ENCODE measurements at places on chromosomes 7 and 10. TPM values are rescaled to one million over a fixed set of nuclear protein-coding genes. Genes with fewer than 3 reads are reported as not detected.

The TMEM229A gene
- not detected for total RNA-seq

The TFEC gene
- 0.17 TPM for total RNA-seq

The CYP2C18 gene
- not detected for total RNA-seq

The FAM24B gene
- 3.8 TPM for total RNA-seq

The MET gene
- 112 TPM for total RNA-seq

The TSC22D4 gene
- total RNA-seq, result 35.2 TPM

The TRIL gene
- total RNA-seq, result 4.5 TPM

The GIMAP1 gene
- not detected for total RNA-seq

The AASS gene
- 2.8 TPM for total RNA-seq

The CACNA2D1 gene
- 7.0 TPM for total RNA-seq

The CLRN3 gene
- not detected for total RNA-seq

The ITPRID1 gene
- not detected for total RNA-seq

The SCART1 gene
- 1.3 TPM for total RNA-seq

The SHH gene
- not detected for total RNA-seq

The FGFR2 gene
- 86.9 TPM for total RNA-seq

The OR2A42 gene
- total RNA-seq, result not detected

The FKBP6 gene
- not detected for total RNA-seq

The MACC1 gene
- total RNA-seq, result 3.2 TPM

The TMEM213 gene
- total RNA-seq, result not detected

The TUBB8 gene
- total RNA-seq, result not detected

The VIPR2 gene
- not detected for total RNA-seq

The PCBD1 gene
- 34.0 TPM for total RNA-seq

The ICA1 gene
- total RNA-seq, result 8.5 TPM

The HOXA10 gene
- 4.3 TPM for total RNA-seq

The EVX1 gene
- not detected for total RNA-seq

The TMEM168 gene
- total RNA-seq, result 21.6 TPM

The TUBAL3 gene
- 0.17 TPM for total RNA-seq

The UCMA gene
- total RNA-seq, result not detected

The SSC4D gene
- 1.3 TPM for total RNA-seq

The CLDN3 gene
- total RNA-seq, result 0.83 TPM

The SERPINE1 gene
- total RNA-seq, result 429 TPM

The RPEL1 gene
- not detected for total RNA-seq

The NEUROG3 gene
- not detected for total RNA-seq

The FBXL15 gene
- 5.0 TPM for total RNA-seq

The GIMAP7 gene
- not detected for total RNA-seq

The LRRC18 gene
- not detected for total RNA-seq

The DNAJC12 gene
- 3.3 TPM for total RNA-seq

The PDZD7 gene
- 2.7 TPM for total RNA-seq

The SLC18A3 gene
- total RNA-seq, result not detected

The PCLO gene
- 3.8 TPM for total RNA-seq

The ARF5 gene
- 196 TPM for total RNA-seq

The MMRN2 gene
- total RNA-seq, result 8.5 TPM

Measured in mammary epithelial cell (primary cell).